ENCODE measurements at places on chromosomes 5 and 9.

DNA sequence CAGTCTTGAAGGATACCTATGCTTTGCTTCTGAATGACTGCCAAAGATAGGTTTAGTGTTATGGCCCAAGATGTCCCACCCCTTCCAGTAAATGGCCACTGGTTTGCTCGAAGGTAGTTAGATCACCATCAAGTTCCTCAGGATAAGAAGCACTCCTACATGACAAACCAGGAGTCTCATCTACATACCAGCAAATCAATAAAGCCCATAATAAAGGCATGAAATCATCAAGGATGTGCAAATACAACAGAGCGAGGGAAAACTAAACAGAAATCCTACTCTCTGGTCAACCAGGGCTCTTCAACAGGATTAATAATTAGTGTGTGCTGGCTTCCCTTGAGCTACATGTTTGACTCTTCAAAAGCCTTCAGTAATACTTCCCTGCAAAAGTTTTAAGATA lies 141.0 kb downstream of the LHFPL2 start:
- DNase-seq = no peak

DNA sequence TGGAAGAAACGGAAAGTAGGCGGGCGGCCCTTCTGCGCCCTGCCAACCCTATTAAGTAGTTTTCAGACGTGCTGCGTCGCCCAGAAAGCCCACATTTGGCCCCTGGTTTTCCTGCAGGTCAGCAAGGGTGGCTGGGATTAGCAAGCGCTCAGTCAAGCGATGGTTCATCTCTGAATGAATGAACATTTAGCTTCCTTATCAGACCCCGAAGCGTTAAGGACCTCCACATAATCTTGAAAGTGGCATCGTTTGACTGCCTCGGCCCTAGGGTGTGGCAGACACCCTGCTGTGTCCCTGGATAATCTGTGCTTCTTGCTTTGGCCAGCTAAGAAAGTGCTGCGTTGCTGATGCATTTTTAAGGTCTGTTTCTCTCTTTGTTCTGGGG lies 684 bp downstream of the TOR1B start:
- DNase-seq = no peak

- DNase-seq = no peak
These were observed 140.3 kb downstream of the RASEF start for GRCh38 chr9:82922686-82923085.

DNA sequence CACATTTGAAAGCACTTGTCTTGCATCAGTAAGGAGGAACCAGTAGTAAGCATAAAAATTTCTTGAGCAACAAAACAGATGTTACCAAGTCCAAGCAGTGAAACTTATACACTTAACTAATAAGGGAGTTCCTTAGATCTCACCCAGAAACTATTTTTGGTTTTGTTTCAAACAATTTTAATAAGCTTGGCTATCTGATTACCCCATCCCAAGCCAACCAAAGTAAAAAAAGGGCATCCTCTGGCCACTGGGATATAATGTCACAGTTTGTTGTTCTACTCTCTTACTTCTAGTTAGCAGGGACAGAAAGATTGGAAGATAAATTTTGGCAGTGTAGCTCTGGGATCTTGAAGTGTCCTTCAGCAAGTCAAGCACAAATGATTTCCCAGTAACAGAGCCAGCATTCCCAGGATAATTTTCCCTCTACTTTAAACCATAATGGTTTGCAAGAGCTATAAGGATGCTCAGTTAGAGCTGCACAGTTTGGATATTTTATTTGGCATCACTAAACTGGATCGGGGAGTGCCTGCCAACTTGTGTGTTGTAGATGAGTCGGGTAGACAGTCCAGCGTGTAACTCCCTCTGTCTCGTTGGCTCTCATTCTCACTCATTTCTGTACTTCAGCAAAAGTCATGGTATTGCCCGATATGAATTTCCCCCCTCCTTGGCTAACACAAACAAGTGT lies 161.9 kb upstream of the HMHB1 start:
- DNase-seq = no peak

DNA sequence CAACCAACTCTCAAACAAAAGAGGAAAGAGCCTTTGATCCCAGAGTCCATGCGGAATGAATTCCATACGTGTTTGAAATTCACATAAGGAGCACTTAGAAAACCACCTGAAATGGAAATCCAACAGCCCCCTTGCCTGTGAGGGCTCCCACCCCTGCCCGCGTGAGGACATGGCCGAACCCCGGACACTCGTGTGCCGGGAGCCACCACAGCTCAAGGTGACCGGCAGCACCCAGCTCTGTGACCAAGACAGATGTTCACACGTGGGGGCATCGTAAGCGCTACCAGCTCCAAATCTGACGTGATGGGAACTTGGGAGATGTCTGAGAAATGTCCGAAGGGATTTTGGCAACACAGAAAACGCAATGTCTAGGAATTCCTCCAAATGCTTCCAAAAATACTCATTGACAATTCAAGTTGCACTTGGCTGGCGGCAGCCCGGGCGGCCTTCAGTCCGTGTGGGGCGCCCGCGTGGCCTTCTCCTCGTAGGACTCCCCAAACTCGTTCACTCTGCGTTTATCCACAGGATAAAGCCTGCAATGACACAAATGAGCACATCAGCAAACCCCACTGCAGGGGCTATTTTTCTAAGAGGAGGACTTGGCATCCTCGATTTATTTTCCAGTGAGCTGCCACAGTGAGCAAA lies 23.2 kb upstream of the TERT start:
- DNase-seq = peak; percentile 39

Measured in breast epithelium (tissue), 4 donors.